NCI-H526 (cell line): ENCODE measurements at places on chromosomes 1 and 21.

- no peak for DNase-seq
Observed at GRCh38 chr1:152137215-152137614, 21.8 kb downstream of the RPTN start.

DNA sequence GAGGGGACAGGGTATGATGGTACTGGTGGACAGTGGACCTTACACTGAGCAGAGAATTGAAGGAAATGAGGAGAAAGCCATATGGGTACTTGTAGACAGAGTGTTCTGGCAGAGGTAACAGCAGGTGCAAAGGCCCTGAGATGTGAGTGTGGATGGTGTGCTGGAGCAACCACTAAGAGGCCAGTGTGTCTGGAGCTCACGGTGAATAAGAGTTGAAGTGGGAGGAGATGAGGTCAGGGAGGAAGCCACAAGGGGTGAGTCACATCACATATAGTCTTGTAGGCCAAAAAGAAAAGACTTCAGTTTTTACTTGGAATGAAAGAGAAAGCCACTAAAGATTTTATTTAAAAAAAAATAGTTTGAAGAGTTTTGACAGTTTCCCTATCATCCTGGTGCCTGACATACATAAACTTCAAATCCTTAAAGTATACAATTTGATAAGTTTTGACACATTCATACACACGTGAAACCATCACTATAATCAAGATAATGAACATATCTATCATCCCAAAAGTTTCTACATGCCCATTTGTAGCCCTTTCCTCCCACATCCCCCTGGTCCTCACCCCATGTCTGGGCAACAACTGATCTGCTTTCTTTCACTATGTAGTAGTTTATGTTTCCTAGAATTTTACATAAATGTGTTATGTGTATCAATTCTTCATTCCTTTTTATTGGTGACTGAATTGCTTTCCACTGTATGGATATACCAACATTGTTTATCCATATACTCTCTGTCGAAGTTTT is 148.4 kb downstream of the GPATCH2 start:
- DNase-seq: no peak

GRCh38 chr1:95941121-95941798 is 707.2 kb downstream of the RWDD3 start:
- no peak for DNase-seq

- DNase-seq: no peak
Observed at GRCh38 chr21:45975020-45975666, 6.4 kb upstream of the COL6A1 start.

- no peak for DNase-seq
Observed at GRCh38 chr1:232655028-232655745, 25.3 kb upstream of the SIPA1L2 start.

- no peak for DNase-seq
Observed at GRCh38 chr21:45332981-45333582, 45.4 kb upstream of the POFUT2 start.

DNA sequence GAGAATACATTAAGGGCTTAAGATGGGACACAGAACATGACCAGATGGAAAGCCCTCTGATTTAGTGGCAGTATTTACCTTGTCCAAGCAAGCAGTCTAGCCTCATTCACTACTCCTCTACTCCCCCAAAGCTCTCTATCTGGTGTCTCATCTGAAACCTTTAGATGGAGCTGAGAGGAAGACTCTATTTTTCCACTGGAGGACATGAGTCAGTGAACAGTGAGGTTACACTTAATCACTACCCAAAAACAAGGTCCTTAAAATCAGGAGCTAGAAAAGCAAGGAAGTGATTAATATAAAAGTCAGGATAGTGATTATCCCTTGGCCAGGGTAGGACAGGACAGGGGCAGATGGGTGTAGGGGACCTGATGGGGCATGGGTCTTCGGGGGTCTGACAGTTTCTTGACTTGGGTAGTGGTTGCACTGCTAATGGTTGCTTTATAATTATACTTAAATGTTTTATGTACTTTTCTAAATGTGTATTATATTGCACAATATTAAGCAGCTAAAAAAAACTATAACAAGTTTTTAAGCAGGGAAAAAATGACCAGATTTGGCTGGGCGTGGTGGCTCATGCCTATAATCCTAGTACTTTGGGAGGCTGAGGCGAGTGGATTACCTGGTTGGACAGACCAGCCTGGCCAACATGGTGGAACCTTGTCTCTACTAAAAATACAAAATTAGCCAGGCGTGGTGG is 3.0 kb downstream of the PTPN22 start:
- no peak for DNase-seq

DNA sequence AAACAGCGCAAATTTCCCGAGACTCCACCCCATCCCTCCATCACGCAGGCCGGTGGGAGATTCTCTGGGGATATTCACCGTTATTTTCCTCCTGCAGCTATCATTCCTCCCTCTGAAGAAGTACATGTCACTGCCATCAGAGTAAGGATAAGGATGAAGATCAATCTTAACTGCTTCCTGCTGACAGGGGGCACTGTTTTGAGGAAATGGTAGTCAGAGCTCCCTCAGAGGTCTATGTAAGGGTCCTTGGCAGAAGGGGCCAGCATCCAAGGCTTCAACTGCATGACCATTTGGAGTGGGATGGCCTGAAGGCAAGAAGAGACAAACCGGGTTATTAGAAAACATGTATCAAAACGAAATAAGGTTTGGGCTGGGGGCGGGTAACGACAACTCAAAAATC is 111.5 kb downstream of the KCNK1 start:
- no peak for DNase-seq

DNA sequence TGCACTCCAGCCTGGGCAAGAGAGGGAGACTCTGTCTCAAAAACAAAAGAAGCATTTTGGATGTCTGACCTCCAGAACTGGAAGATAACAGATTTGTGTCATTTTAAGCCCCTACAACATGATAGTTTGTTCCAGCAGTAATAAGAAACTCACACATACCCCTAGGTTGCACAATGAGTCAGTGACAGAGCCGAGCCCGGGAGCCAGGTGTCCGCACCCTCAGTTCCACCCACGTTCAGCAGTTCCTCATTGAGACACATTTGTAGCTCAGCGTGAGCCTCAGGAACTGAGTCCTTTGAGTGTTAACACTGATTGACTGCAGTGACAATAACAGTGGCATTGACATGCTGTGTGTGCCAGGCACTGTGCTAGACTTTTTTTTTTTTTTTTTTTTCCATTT is 19.8 kb downstream of the LRRC38 start:
- DNase-seq: no peak

- DNase-seq: no peak
Observed at GRCh38 chr21:38843806-38844503, 38.2 kb downstream of the ETS2 start.

GRCh38 chr1:114032271-114033215 is 53.3 kb downstream of the OLFML3 start:
- DNase-seq: no peak

DNA sequence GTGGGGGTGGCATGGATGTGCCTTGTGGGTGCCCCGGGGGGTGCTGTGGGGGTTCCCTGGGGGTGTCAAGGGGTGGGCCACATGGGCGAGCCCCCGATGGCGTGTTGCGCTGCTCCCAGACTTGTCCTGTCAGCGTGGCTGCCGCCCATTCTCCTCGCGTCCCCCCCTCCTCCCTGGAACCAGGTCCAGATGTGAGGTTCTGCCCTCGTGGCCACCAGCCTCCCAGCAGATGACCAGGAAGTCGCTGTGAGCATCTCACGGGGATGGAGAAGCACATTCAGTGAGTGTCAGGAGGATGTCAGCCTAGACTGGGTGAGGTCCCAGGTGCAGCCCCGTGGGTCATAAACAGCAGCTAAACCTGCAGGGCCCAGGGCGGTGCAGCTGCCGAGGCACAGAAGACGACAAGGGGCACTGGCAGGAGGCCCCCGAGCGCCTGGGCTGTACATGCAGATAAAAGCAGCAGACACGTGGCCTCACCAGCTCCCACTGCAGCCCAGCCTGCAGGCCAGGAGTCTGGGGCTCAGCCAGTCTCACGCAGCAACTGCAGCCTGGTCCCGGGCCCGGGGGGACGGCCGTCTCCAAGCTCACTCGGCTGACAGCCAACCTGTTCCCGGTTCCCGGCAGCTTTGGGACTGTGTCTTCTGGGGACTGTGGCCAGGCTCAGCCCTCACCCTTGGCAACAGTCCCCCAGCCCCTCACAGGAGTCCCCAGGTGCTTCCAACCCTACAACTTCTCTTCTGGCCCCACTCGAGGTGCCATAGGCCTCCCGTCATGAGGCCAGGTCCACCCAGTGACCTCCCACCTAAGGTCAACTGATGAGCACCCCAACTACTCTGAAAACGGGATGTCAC is 17.5 kb upstream of the COL6A2 start:
- no peak for DNase-seq

- DNase-seq: no peak
Observed at GRCh38 chr1:192522673-192523072, 52.9 kb upstream of the RGS1 start.

DNA sequence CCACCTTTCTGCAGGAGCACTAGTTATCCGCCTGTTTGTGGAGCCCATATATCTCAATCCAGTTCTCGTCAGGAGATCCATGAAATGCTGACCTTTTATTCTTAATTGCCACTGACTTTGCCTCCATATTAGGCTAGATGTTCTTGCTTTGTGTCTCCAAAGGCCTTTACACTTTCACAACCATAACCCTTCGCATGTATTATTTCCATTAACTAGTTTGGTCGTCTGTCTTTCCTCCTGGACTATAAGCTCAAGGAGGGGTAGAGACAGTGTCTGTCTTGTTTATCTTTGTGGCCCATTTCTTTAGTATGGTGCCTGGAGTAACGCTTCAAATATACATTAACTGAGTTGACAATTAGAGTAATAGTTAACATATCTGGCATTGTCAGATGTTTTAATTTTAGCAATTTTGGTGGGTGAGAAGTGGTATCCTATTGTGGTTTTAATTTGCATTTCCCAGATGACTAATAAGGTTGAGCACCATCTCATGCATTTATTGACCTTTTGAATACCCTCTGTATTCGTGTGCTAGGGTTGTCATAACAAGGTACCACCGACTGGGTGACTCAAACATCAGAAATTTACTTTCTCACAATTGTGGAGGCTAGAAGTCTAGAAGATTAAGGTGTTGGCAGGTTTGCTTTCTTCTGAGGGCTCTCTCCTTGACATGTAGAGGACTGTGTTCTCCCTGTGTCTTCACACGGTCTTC is 21.7 kb upstream of the IL12RB2 start:
- DNase-seq: no peak

- no peak for DNase-seq
Observed at GRCh38 chr1:24403806-24404205, 9.8 kb downstream of the STPG1 start.

DNA sequence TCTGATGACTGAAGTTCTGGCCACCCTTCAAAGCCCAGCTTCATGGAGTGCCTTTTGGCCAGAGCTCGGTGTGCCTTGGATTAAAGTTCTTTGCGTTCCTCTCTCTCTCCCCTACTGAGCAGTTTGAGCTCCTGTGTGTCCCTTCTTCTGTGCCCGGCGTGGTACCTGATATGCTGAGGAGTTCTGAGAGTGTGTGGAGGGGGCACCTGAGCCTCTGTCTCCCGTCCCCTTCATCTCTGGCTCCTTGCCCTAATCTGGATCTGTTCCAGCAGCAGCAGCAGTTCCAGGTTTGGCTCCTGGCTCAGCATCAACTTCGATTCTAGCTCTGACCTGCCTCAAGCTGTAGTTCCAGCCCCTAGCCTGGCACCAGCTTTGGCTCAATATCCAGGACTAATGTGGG is 25.1 kb upstream of the MYCL start:
- no peak for DNase-seq

DNA sequence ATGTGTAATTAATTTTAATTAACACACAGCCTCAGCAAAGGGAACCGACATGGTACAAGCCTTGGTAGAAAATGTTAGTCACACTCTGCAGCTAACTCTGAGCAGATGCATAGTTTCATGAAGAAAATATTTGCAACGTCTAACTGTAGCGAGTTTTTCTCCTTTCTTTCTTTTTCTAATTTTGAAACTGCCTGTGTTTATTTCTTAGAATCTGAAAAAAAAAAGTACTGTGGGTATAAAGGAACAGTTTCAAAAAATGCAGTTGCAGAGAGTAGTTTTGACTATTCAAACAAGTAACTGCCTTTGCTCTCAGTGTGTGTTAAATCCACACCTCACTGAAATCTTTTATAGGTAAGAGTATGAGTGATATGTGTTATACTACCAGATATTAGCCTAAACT is 149.9 kb upstream of the C1orf105 start:
- peak; percentile 70 for DNase-seq

DNA sequence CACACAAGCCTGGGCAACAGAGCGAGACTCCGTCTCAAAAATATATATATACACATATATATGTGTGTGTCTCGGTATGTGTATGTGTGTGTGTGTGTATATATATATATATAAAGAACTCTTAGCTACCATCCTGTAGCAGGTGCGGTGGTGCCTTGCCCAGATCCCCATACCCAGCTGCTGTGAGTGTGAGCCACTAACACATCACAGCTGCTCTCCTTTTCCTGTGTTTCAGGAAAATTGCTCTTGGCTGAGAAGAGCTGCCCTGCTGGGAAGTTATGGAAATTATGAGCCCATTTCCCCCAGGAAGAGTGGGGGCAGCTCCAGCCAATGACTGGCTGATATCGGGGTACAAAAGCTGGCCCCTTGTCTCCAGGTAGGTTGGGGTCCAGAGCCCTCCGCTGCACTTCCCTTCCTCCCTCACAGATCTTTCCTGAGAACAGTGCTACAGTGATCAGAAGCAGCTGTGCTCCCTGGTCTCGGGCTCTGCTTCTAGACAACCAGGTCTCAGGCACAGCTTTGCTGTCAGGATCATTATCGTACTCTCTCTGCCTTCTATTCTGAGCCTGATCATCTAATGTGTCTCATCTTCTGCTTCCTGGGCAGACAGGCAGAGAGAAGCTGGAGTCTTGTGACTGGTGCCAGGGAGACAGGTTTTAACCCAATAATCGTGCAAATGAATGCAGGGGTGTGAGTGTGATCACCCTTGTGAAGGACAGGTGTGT is 109.6 kb upstream of the ZNF678 start:
- no peak for DNase-seq

DNA sequence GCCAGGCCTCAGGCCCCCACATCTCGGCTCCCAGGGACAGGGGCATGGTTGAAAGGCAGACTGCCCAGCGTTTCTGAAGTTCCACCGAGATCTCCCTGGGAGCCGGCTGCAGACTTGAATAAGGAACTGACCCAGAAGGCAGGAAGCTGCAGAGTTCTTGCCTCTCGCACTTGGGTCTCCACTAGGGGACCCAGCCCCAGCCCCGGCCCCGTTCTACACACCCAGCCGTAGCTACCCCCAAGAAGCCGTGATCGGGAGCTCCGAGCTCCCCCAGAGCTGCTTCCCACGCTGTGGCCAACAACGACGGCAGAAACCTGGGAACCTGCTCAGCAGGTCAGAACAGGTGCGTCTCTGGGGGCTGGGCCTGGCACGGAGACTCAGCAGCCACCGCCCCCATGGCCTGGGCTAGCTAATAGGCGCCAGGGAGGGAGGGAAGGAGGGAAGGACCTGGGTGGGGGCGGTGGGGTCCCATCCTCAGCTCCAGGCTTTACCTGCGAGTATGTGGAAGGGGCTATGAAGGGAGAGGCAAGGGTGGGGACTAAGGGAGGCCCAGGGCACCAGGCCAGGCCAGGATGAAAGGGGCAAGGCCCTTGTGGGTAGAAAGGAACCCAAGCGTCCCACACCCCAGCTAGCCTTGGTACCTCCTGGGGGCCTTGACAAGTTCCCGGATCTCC is at the start of gene NECTIN4:
Gene NECTIN4 (minus strand): TSS at position 308 of the 674 bp plus-strand sequence. CDS start 262 bp downstream, at position 46.
- DNase-seq: peak; percentile 78

GRCh38 chr1:244322181-244322580 is 129.5 kb downstream of the ADSS2 start:
- DNase-seq: no peak
